ENCODE measurements at places on chromosomes 3 and 15.

DNA sequence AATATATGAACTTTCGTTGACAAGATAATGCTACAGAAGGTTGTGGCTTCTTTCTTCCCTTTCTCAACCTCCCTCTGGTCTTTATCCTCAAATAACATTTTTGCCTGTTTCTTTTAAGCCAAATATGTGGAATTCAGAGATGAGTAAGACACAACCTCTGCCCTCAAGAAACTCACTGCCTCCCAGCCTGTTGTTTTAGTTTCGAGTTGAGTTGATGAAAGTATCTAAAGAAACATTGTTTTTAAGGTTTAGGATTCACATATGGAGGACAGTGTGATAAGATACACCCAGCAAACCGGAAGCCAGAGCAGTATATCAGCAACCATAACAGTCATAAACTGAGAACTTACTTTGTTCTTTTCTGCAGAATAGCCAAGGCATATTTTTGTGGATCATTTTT lies 218.6 kb downstream of the THSD4 start:
- no peak for DNase-seq

DNA sequence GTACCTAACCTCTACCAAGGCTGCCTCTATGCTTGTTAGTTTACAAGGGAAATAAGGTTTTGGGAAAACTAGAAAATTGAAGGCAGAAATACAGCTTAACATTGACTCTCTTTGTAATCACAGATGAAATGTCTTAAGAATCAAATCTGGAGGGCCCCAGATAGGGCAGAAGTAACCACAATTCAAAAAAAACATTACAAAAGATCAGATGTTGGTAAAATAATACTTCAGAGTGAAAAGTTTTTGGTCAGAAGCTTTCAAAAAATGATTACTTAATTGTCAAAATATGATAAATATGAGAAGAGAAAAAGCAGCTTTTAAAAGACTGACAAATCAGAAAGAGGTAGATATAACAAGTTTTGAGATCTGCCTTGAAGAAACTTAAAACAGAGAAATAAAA lies 425.1 kb upstream of the NECTIN3 start:
- no peak for DNase-seq

DNA sequence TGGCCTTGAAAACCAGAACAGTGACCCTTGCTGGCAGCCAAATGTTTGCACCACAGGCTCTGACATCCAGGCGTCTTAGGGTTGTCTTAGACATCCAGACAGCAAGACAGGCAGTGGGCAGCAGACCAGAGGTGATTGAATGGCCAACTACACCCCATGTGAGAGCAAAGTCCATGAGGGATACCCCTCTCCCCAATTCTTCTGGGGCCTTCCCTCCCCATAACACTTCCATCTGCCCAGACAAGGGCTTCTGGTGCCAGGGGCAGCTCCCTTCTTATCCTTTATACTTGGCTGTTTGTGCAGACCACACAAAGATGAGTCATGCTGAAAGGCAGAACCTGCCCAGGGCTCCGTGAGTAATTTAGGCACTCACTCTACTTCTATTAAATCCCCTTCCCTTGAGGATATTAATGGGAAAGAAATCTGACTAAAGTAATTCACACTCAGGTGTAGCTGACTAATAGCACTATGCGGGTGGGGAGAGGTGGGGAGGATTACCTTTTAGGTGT lies 257.9 kb downstream of the UACA start:
- DNase-seq = peak; percentile 60

GRCh38 chr15:100526027-100526481 lies 2.7 kb downstream of the CERS3 start:
- DNase-seq = no peak

DNA sequence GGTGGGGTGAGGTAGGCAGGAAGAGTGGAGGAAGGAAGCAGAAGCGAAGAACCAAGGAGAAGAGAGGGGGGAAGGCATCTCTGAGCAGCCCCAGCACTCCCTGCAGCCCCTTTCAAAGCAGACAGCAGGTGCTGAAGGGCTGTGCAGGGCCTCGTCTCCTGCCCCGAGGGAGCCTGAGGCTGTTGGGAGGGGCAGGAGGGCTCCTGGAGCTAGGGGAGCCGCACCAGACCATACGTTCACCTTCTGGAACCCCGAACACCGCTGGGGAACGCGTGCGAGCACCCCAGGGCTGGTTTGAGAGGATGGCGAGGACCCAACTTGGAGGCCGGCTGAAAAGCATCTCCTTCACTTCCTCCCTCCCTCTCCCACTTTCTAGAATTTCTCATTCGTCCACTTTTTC lies 259.8 kb downstream of the FAM43A start:
- DNase-seq = no peak

- DNase-seq = peak; percentile 95
Measured at GRCh38 chr3:128619146-128619890, 31.3 kb downstream of the RPN1 start.

DNA sequence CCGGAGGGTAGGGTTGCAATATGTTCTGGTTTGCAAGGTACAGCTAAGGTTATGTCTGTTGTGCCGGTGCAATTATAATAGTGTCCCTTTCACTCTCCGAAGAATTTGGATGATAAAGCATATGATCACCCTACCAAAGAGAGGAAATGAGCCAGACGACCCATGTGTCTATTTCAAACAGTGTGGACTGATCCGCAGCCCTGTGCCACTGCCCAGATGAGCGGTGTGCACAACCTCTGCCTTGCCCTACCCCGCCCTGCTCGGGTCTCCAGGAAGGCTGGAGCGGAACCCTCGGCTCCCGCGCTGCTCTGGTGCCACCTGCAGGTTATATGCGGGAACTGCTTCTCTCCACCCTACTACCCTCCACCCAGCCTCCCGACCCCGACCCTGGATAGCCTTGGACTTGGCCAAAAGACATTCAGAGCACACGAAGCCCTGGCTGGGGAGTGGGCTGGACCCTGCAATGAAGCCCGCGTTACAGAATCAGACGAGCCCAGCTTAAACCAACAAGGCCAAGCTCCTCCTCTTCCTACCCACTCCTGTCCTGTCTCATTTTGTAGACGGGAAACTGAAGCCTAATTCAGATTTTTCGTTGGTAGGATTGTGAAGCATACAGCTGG lies 68.4 kb upstream of the CHRNB4 start:
- DNase-seq = peak; percentile 47

GRCh38 chr3:16884084-16884747 lies 539 bp upstream of the PLCL2 start:
- peak; percentile 56 for DNase-seq

DNA sequence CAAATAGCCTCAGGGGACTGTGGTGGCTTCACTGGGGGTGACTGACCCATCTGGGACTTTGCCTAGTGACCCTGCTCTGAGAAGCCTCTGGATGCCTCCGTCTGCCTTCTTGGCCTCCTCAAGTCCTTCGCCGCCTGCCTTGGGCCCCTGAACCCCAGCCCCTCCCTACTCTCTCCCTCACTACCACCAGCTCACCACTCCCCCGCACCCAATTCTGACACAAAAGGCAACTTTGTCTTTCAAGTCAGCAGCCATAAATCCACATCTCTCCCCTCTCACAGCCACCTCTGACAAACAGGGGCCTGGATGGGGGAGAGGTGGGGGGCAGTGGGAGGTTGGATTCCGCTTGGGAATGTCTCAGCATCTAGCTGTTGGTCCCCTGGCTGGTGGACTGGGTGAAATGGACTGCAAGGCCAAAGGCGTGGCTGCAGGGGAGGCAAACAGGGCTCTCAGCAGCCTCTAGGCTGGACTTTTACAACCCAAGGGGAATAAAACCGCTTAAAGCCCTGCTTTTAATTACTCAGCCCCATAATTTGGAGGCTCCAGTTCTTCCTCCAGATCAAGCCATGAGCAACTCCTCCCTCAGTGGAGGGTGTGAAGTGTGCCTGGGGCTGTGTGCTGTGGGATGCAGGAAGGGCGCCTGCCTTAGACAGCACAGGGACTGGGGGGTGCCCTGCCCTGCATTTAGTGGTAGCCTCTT lies 33.4 kb downstream of the IGDCC3 start:
- DNase-seq = no peak

DNA sequence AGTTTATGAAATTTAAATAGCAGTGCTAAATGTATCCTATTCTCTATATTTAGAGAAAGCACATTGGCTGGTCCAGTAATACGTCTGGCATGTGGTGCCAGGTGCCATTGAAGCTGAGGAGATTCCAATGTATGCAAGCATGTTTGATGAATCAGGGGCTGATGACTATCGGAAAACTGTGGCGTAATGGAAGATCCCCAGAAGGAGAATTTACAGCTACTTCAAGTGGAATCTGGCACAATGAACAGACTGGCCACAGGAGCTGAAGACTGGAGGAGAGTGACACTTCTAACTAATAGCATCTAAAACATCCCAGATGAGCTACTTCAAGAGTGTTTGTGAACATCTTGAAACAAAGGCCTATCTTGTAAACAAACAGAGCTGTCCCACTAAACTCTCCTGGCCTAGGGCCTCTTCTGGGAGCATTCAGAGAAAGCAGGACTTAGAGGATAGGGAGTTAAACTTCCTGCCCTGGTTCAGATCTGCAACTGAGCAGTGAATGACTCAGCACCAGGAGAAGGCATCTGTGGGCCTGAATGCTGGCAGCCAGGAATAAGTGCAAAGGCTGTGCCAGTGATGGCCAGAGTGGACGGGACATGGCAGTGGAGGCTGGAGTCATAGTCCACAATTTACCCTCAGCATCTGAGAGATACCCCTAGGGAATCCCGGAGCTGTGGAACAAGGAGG lies 15.2 kb upstream of the ACTC1 start:
- DNase-seq = peak; percentile 24

GRCh38 chr15:88835646-88836045 lies 32.4 kb downstream of the ACAN start:
- DNase-seq = peak; percentile 11

- DNase-seq = no peak
Measured at GRCh38 chr15:73035221-73035620, 17.0 kb upstream of the NEO1 start.

DNA sequence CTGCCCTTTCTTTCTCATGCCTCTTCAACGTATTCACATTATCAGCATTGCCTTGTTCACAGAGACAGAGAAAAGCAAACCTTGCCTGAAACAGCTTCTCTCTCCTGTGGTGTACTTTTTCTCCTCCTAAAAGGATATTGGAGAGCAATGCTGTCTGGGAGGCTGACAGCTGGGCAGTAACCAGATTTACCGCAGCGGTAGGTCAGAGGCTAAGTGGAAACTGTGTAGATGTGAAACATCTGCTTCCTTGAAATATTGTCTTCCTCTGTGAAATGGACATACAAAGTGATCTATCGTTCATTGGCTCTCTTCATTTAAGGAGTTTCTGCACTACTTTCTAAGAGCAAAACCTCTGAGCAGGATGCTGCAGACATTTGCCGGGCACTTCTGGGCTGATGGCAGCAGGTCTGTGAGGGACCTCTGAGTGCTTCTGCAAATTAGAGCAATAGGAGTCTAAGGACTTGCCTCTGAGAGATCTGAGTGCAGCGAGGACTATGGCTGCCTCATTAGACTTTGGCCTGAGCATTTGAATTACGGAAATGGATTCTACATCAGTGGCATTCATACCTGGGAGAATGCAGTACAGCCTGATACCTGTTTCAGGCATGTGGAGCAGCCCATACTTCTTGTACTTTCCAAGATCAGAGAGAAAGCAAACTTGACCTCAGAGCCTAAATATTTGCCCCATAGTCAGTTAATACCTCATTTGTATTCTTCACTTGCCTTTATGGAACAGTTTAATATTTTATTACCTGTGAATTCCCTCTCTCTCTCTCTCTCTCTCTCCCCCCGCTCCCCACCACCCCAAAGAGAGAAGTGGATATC lies 260.5 kb upstream of the TPRG1 start:
- DNase-seq = no peak

- DNase-seq = no peak
Measured at GRCh38 chr3:186540835-186541226, 3.3 kb downstream of the CRYGS start.

DNA sequence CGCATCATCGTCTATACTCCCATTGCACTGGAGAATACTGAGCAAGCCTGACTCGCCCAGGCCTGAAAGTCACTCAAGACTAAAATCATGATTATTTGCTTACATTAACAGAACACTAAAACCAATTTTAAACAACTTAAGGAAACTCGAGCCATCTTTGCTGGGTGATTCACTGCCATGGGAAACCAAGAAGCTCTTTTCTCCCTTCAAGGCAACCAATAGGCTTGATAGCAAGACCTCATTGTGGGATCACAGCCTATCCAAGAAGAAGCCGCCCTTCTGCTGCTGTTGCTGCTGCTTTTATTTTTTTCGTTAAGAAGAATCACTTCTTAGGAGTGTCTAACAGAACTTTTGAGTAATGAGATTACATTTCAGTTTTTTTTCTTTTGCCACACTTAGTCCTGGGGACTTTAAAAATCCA lies 479.4 kb downstream of the FOXP1 start:
- no peak for DNase-seq

GRCh38 chr3:74121761-74122160 lies 492.7 kb downstream of the CNTN3 start:
- no peak for DNase-seq

- DNase-seq = no peak
Measured at GRCh38 chr3:186870421-186871201, 28.1 kb downstream of the ADIPOQ start.

DNA sequence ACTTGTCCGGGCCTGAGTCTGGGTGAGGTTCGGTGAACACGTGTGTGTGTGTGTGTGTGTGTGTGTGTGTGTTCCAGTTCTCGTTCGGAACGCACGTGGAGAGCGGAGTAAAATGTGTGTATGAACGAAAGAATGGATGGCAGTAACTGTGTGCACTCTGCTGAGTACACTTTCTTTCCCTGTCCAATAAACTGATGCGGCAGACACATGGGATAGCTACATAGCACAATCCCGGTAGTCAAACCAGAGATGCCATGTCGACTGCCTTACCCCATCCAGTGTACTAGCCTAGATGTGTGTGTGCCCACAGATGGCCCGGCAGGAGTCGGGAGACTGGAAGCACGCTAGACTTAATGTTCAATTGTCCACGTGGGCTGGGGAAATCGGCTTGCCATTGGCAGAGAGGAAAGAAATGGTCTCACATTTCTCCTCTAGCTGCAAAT lies 507 bp upstream of the GOLIM4 start:
- peak; percentile 85 for DNase-seq

DNA sequence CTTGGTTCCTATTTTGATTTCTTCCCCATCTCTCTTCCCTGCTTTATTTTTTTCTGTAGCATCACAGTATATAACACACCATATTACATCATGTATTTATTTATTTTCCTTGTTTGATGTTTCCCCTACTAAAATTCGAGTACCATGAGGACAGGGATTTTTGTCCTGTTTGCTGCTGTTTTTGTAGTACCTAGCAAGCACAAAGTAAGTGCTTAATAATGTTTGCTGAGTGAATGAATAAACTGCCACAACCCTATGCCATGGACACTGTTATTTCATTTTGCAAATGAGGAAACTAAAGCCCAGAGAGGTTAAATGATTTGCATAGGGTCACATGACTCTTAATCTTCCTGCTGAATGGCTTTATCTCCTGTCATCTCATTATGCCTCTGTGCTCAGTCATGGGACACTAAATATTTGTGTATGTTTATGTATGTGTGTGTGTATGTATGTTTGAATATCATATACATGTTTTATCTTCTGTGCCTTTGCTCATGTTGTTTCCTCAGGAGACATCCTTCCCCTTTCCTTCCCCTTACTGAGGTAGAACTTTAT lies 26.1 kb upstream of the MGA start:
- DNase-seq = no peak

DNA sequence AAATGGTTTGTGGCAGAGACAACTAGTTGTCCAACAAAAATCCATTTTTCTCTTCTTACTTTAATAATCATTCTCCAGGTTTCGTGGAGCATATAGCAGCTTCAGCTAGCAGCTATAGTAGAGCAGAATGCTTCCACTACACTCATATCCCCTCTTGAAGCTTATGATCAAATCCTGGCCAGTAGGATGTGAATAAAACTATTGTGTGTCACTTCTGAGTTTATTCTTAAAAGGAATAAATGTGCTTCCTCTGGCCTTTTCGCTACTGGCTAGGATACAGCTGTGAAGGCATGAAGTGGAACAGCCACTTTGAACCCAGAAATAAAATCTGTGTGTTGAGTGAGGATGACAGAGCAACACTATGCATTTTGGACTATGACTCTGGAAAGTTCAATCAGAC lies 7.8 kb upstream of the CPOX start:
- DNase-seq = no peak
